ENCODE measurements at places on chromosomes 2 and 18. TPM values are rescaled to one million over a fixed set of nuclear protein-coding genes. Genes with fewer than 3 reads are reported as not detected.

Gene LIMS2
- 1.4 TPM for total RNA-seq

Gene ZSWIM2
- total RNA-seq = not detected

Gene SERPINB13
- not detected for total RNA-seq

Gene UNC80
- total RNA-seq = 0.05 TPM

Gene DSG3
- total RNA-seq = not detected

Gene NYAP2
- total RNA-seq = not detected

- H3K4me3 ChIP-seq = no peak overlapping the region
- DNase-seq = no peak
- no peak overlapping the region for H3K27ac ChIP-seq
- no peaks in the 10 kb centered on the region for H3K4me1 ChIP-seq
Observed at GRCh38 chr18:79479761-79480161, 84.0 kb downstream of the NFATC1 start.

GRCh38 chr2:15334644-15335326, 226.3 kb downstream of the NBAS start:
- no peaks in the 10 kb centered on the region for H3K4me1 ChIP-seq
- H3K4me3 ChIP-seq = no peak overlapping the region
- no peak overlapping the region for H3K27ac ChIP-seq
- no peak for DNase-seq

DNA sequence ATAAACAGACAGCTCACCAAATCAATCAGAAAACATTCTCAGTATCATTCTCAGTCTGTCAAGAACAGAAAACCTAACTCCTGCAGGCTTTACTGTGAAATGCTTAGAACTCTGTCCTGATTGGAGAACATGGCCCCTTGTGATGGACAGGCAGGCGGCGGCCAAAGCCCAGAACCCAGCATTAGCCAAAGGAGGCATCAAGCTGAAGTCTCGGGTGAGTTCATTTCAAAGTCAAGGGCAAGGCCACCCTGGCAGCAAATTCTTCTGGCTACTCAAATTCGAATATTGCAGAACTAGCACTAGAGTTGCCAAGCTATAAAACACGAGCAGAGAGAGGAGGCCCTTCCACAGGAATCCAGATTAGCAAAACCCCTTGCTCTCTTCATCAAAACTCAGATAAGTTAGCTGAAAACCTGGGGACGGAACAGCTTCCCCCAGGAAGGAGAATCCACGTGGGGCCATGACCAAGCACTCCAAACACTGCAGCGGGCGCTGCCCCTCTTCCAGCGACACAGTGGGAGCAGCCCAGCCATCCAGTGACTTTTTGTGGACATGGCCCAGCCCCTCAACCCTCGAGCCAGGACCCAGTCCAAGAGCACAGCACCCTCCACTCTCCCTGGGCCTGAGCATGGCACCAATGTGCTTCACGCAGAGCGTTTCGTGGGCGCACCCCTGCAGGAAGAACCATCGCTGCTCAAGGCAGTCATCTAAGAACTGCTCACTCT, 98.6 kb downstream of the HDAC4 start:
- H3K27ac ChIP-seq = no peak overlapping the region
- H3K4me1 ChIP-seq = peaks cover 47% of the 10 kb centered on the region
- no peaks in the 10 kb centered on the region for H3K27me3 ChIP-seq
- H3K4me3 ChIP-seq = no peak overlapping the region
- H3K36me3 ChIP-seq = no peaks in the 10 kb centered on the region
- DNase-seq = no peak

GRCh38 chr2:28080911-28081310, 190.4 kb downstream of the BABAM2 start:
- H3K27ac ChIP-seq = no peak overlapping the region
- no peaks in the 10 kb centered on the region for H3K4me1 ChIP-seq
- H3K4me3 ChIP-seq = no peak overlapping the region
- no peaks in the 10 kb centered on the region for H3K27me3 ChIP-seq

GRCh38 chr2:70743677-70744076, 24.3 kb downstream of the ADD2 start:
- H3K27me3 ChIP-seq = no peaks in the 10 kb centered on the region
- no peaks in the 10 kb centered on the region for H3K4me1 ChIP-seq
- H3K4me3 ChIP-seq = no peak overlapping the region
- no peak overlapping the region for H3K27ac ChIP-seq
- DNase-seq = no peak
- no peaks in the 10 kb centered on the region for H3K36me3 ChIP-seq

DNA sequence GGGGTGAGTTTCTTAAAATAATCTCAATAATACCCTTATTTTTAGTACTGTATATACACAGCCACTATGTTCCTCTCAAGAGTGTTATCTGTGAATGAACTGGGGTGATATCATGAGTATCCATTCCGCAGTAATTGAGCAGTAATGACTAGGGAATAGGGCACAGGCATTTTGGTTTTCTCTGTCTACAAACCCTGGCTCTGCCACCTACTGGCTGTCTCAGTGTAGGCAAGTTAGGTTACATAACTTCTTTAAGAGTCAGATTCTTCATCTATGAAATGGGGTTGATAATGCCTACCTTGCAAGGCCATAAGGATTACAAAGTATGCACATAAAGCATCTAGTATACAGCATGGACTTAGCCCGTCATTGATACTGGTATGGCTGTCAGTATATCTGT, 555.8 kb downstream of the NRXN1 start:
- H3K27me3 ChIP-seq = no peaks in the 10 kb centered on the region
- H3K27ac ChIP-seq = no peak overlapping the region
- no peak for DNase-seq
- H3K4me1 ChIP-seq = no peaks in the 10 kb centered on the region
- H3K36me3 ChIP-seq = no peaks in the 10 kb centered on the region

DNA sequence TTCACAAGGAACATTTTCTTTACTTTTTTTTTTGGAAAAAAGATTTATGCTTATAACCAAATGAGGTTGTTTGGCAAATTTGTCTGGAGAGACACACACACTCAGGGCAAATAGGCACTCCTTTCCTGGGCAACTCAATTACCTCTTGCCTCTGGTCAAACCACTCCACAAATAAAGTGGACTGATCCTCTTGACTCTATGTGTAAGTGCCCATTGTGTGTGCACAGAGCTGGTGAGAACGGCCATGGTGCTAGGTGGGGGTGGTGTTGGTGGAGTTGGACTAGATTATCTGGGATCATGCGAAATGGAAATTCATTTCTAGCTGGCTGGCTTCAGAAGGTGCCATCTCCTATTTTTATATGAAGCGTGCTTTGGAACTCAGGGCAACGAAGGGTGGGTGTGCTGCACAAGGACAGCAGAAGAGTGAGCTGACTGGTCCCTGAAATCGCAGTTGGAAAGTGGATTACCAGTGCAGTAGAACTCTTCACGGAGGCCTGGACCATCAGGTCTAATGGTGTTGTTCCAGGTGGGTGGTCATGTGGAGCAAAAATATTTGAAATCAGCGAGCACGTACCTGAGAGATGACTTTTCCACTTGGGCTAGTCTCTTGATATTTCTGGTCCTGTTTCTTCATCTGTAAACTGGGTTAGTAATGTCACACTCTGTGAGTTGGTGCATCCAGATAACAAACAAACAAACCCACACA, 149.9 kb downstream of the RPIA start:
- H3K27ac ChIP-seq = no peak overlapping the region
- H3K4me1 ChIP-seq = no peaks in the 10 kb centered on the region
- no peak overlapping the region for H3K4me3 ChIP-seq
- no peaks in the 10 kb centered on the region for H3K27me3 ChIP-seq
- no peak for DNase-seq

- no peak overlapping the region for H3K4me3 ChIP-seq
- no peaks in the 10 kb centered on the region for H3K36me3 ChIP-seq
- no peak overlapping the region for H3K27ac ChIP-seq
- no peaks in the 10 kb centered on the region for H3K27me3 ChIP-seq
Observed at GRCh38 chr2:197576631-197577030, 60.8 kb downstream of the MOB4 start.

DNA sequence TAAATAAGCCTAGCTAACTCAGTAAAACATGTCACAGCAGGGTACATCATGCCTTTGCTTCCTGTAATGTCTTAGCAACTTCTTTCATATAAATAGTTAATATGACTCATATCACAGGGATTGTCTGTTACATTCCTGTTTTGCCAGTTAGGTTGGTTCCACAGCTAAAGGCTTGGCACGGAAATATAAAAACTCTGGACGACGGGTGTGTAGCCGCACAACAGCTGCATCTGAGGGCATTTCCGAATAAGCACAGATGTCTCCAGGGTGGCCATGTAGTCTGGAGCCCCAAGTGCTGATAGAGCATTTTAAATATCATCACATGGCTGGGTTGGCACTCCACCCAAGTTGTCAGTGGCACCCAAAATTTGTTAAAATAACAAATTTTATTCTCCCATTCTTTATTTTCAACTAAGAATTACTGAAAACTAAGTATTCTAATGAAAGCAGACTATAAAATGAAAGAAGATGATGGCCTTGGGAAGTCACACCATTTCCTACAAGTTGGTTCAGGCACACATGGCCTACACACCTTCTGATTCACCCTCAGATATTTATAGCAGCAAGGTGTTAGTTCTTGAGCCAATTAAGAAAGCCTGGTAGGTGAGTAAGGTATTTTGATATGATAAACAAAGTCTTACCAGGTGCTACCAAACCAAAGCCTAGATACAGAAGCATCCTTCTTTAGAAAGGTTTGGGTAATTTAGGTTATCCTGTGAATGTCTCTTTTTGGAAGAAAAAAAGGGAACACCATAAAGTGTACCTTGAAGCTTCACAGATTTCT, 61.8 kb upstream of the STK17B start:
- H3K4me3 ChIP-seq = no peak overlapping the region
- H3K4me1 ChIP-seq = no peaks in the 10 kb centered on the region
- DNase-seq = no peak
- no peaks in the 10 kb centered on the region for H3K36me3 ChIP-seq

DNA sequence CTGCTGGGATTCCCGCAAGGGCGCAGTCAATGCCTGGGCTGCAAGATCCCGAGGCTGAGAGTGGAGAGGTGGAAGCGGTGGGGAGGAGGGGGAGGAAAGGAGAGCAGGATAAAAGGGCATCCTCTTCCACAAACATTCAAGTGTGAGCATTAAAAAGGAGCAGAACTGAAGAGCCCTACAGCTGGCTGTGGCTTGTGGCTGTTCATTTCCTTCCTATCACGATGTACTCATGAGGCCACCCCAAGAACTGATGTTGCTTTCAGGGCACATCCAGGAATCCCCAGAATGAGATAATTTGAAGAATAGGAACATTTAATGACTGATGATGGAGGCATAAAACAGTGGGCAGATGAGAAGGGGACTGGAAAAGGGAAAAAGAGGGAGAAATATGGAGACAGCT, 230.8 kb upstream of the SMIM21 start:
- no peaks in the 10 kb centered on the region for H3K36me3 ChIP-seq
- no peaks in the 10 kb centered on the region for H3K27me3 ChIP-seq
- no peak overlapping the region for H3K4me3 ChIP-seq
- DNase-seq = no peak
- no peaks in the 10 kb centered on the region for H3K4me1 ChIP-seq
- no peak overlapping the region for H3K27ac ChIP-seq

DNA sequence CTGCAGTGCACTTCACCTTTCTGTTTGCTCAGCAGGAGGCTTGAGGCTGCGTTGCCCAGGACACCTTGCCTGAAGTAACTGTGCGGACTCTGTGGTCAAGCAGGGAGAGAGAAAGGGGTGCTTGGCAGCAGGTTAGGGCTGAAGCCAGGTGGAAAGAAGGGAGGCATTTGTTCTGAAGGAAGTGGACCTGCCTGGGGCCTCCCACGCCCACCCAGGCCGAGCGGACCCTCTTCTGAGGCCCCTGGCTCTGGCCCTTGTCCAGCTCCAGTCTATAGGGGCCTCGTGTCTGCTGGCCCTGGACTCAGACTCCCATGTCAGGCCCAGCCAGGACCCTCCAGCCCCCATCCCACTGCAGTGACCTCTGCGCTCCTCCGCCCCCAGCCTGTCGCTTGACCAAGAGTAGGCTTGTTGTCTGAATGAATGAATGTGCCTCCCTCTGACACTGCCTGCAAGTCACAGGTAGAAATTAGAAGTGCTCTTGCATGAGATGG, 2.5 kb downstream of the SNED1 start:
- H3K4me1 ChIP-seq = peaks cover 39% of the 10 kb centered on the region
- DNase-seq = peak; percentile 20
- no peaks in the 10 kb centered on the region for H3K27me3 ChIP-seq
- H3K4me3 ChIP-seq = no peak overlapping the region

GRCh38 chr18:29161429-29161828, 984.5 kb upstream of the CDH2 start:
- DNase-seq = no peak
- H3K27ac ChIP-seq = no peak overlapping the region
- no peaks in the 10 kb centered on the region for H3K36me3 ChIP-seq
- H3K27me3 ChIP-seq = no peaks in the 10 kb centered on the region

- no peak for DNase-seq
- no peaks in the 10 kb centered on the region for H3K27me3 ChIP-seq
- H3K36me3 ChIP-seq = no peaks in the 10 kb centered on the region
- H3K27ac ChIP-seq = no peak overlapping the region
- no peaks in the 10 kb centered on the region for H3K4me1 ChIP-seq
- no peak overlapping the region for H3K4me3 ChIP-seq
Observed at GRCh38 chr2:168758970-168759820, 43.2 kb upstream of the NOSTRIN start.

GRCh38 chr2:86249579-86250391, 50.5 kb downstream of the MRPL35 start:
- H3K27ac ChIP-seq = no peak overlapping the region
- no peak overlapping the region for H3K4me3 ChIP-seq
- no peaks in the 10 kb centered on the region for H3K27me3 ChIP-seq

DNA sequence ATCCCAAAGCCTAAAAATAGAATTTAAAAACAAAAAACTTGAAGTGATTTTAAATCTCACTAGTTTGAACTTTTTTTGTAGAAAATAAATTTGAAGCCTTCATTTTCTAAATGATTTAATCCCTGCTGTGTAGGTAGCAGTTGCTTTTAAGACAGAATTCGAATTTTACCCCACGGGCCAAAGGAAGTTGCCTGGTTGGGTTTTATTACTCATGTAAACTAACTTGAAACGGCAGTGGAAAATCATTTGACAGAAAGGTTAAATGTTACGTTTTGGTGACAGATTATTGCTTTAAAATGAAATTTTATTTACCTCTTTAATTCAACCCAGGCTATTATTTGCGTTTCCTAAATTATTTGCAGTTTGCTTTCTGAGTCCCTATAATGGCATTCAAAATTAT, 2.0 kb downstream of the MAPRE2 start:
- DNase-seq = no peak
- H3K4me3 ChIP-seq = no peak overlapping the region
- H3K27ac ChIP-seq = peak overlapping the region; percentile 92
- peaks cover 38% of the 10 kb centered on the region for H3K4me1 ChIP-seq
- H3K36me3 ChIP-seq = no peaks in the 10 kb centered on the region

GRCh38 chr2:30714811-30715709, 92.2 kb downstream of the CAPN13 start:
- no peak overlapping the region for H3K27ac ChIP-seq
- H3K4me3 ChIP-seq = no peak overlapping the region
- no peaks in the 10 kb centered on the region for H3K36me3 ChIP-seq
- peak; percentile 25 for DNase-seq
- H3K27me3 ChIP-seq = no peaks in the 10 kb centered on the region
